ENCODE measurements at places on chromosomes 2 and 18. TPM values are rescaled to one million over a fixed set of nuclear protein-coding genes. Genes with fewer than 3 reads are reported as not detected.
A peak's percentile ranks its signal among the peaks of the same experiment; 100 is the strongest.

The C2orf72 gene
- 0.32 TPM for polyA plus RNA-seq

The FKBP7 gene
- 34.7 TPM for polyA plus RNA-seq

The GCC2 gene
- 5.9 TPM for polyA plus RNA-seq

The DAPL1 gene
- not detected for polyA plus RNA-seq

The ST6GAL2 gene
- polyA plus RNA-seq, result 0.58 TPM

The LYG2 gene
- not detected for polyA plus RNA-seq

- H3K4me3 ChIP-seq, result peak overlapping the region; percentile 92
- peaks cover 35% of the 10 kb centered on the region for H3K36me3 ChIP-seq
- DNase-seq, result peak; percentile 89
- H3K27ac ChIP-seq, result peak overlapping the region; percentile 87
Observed at GRCh38 chr2:119367472-119368099, 809 bp downstream of the DBI start.

- H3K4me3 ChIP-seq, result no peak overlapping the region
- no peak overlapping the region for H3K27ac ChIP-seq
- H3K4me1 ChIP-seq, result no peaks in the 10 kb centered on the region
- no peaks in the 10 kb centered on the region for H3K36me3 ChIP-seq
- no peak for DNase-seq
Observed at GRCh38 chr2:30351949-30352348, 95.1 kb upstream of the LCLAT1 start.

- H3K4me1 ChIP-seq, result peaks cover 2% of the 10 kb centered on the region
- no peak overlapping the region for H3K27ac ChIP-seq
- H3K27me3 ChIP-seq, result no peaks in the 10 kb centered on the region
Observed at GRCh38 chr18:44807766-44808165, 127.1 kb downstream of the SETBP1 start.

GRCh38 chr2:28370354-28370753, 22.3 kb upstream of the FOSL2 start:
- H3K27ac ChIP-seq, result no peak overlapping the region
- H3K4me3 ChIP-seq, result no peak overlapping the region
- no peak for DNase-seq
- H3K4me1 ChIP-seq, result peaks cover 4% of the 10 kb centered on the region
- no peaks in the 10 kb centered on the region for H3K27me3 ChIP-seq
- no peaks in the 10 kb centered on the region for H3K36me3 ChIP-seq

- DNase-seq, result no peak
- no peak overlapping the region for H3K4me3 ChIP-seq
- H3K4me1 ChIP-seq, result peaks cover 35% of the 10 kb centered on the region
- peak overlapping the region; percentile 86 for H3K27ac ChIP-seq
- H3K27me3 ChIP-seq, result no peaks in the 10 kb centered on the region
Observed at GRCh38 chr2:54772110-54772509, 48.6 kb downstream of the EML6 start.

DNA sequence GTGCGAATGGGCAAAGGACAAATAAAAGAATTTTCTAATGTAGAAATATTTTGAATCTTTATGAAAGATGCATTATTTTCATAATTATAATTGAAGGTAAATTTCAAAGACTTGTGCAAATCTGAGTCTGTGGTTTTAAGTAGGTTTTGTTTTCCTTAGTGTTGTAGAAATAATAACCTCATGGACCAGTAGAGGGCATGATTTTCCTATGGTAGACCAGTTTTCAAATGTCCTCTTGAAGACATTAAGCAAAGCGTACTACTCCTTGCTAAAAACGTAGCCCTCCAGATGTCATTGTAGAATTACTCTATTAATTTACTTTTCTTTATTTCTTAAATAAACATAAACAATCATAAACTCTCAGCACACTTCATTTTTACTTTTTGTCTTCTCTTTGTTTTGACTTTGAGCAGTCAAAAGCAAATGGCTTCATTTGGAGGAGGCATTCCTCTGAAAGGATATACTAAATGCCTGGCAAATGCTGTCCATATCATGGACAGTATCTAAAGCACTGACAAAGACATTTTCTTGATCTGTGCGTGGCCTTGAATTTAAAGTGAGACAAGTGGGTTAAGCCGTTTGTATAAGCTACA, 85.8 kb upstream of the FAM237A start:
- no peaks in the 10 kb centered on the region for H3K27me3 ChIP-seq
- H3K4me1 ChIP-seq, result no peaks in the 10 kb centered on the region
- DNase-seq, result peak; percentile 36
- no peak overlapping the region for H3K4me3 ChIP-seq

GRCh38 chr2:46377101-46377581, 79.9 kb downstream of the EPAS1 start:
- no peaks in the 10 kb centered on the region for H3K27me3 ChIP-seq
- H3K4me3 ChIP-seq, result no peak overlapping the region
- peak; percentile 47 for DNase-seq
- H3K27ac ChIP-seq, result no peak overlapping the region
- H3K4me1 ChIP-seq, result peaks cover 55% of the 10 kb centered on the region

DNA sequence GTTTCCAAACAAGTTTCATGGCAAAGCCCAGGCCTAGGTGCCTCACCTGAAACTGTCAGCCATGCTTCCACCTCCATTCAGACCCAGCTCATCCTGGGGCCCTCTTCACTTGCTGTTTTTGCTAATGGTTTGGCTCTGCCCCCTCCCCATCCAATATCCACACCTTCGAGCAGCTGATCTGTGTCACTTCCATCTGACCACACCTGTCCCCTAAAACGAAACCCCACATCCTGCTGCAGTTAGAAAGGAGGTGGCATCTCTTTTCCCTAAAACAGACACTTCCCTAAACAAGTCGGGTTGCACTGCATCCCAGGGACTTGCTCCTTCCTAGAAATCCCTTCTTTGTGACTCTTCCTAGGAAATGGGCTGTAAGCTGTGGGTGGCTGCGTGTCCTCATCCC, 748.7 kb upstream of the SALL3 start:
- H3K4me1 ChIP-seq, result no peaks in the 10 kb centered on the region
- H3K36me3 ChIP-seq, result no peaks in the 10 kb centered on the region
- no peaks in the 10 kb centered on the region for H3K27me3 ChIP-seq
- no peak for DNase-seq
- no peak overlapping the region for H3K4me3 ChIP-seq
- H3K27ac ChIP-seq, result no peak overlapping the region

GRCh38 chr2:148936857-148937450, 61.9 kb downstream of the KIF5C start:
- no peaks in the 10 kb centered on the region for H3K4me1 ChIP-seq
- no peak overlapping the region for H3K27ac ChIP-seq
- H3K36me3 ChIP-seq, result no peaks in the 10 kb centered on the region
- DNase-seq, result no peak
- H3K27me3 ChIP-seq, result no peaks in the 10 kb centered on the region

Measured in SK-N-SH (cell line).